ENCODE measurements at places on chromosomes 12 and 14. TPM values are rescaled to one million over a fixed set of nuclear protein-coding genes. Genes with fewer than 3 reads are reported as not detected.

Gene RNASE9
- not detected for total RNA-seq

Gene FAIM2
- total RNA-seq: 1.8 TPM

Gene GCH1
- total RNA-seq: 9.3 TPM

Gene ASB2
- 66.5 TPM for total RNA-seq

Gene PRPH
- total RNA-seq: 0.32 TPM

Gene ACSS3
- 13.5 TPM for total RNA-seq

Gene TAS2R13
- total RNA-seq: 2.5 TPM

Gene TAS2R50
- total RNA-seq: 2.0 TPM

Gene STYX
- 18.7 TPM for total RNA-seq

GRCh38 chr14:33516898-33517436, 433.9 kb downstream of the EGLN3 start:
- no peak for DNase-seq

DNA sequence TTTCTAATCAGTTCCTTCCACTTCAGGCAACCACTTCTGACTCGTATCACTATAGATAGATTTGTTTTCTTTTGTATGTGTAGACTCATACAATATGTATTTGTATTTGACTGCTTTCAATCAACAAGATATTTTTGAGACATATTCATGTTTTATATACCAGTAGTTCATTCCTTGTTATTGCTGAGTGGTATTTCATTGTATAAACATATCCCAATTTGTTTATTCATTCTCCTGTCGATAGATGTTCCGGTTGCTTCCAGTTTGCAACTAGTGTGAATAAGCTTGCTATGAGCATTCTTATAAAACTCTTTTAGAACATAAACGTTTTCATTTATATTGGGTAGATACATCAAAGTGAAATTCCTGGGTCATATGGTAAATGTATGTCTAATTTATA, 119.2 kb downstream of the FIGNL2 start:
- DNase-seq: no peak

DNA sequence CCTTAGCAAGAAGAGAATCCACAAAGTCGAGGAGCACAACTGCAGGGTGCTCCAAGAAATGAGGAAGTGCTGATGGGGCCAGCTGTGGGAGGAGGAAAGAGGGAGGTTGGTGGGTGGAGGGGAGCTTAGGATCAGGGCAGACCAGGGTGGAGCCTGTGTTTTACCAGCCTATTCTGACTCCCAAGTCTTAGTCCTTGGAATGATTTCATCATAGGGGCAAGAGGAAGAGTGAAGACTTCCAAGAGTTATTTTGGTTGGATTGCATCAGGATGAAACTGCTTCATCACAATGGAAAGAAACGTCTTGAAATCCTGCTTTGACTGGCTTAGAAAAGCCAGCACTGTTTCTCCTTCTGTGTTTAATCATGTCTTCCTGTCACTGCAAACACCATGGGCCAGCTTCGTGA, 194.0 kb downstream of the DPF3 start:
- DNase-seq: no peak

DNA sequence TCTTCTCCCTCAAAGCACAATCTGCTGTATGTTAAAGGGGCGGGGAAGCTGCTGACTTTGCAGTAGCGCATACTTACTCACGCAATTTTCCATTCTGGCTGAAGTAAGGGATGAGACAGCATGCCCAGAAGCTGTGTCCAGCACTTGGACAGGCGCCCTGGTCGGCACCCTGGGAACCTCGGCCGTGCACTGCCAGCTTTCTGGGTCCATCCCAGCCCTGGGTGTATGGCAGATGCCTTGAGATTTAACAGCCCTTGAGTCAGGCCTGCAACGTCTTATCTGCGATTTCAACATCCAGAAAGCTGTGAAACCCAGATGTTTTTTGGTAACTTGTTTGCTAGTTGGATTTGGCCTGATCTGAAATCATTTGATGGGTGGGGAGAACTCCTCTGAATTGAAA, 16.1 kb downstream of the EML1 start:
- peak; percentile 92 for DNase-seq

- DNase-seq: no peak
Observed at GRCh38 chr14:56659964-56660551, 80.5 kb downstream of the TMEM260 start.

DNA sequence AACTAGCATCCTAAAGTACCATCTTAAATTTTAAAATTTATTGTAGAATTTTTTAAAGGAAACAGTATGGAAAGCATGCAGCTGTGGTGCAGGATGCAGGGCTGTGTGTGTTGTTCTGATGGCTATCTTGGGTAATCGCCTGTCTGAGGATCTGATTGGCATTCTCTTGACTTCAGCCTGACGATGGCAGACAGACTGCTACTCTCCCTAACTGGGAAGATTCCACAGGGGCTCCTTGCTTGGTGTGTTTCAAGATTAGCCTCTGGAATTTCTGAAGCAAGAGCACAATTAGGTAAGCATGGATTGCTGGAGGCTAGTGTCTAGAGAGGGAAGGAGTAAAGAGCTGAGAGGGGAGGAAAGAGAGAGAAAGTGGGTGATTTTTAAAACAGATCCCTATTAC, 696.8 kb upstream of the LRFN5 start:
- no peak for DNase-seq

- DNase-seq: no peak
Observed at GRCh38 chr14:73794146-73794545, 57.5 kb upstream of the PTGR2 start.

DNA sequence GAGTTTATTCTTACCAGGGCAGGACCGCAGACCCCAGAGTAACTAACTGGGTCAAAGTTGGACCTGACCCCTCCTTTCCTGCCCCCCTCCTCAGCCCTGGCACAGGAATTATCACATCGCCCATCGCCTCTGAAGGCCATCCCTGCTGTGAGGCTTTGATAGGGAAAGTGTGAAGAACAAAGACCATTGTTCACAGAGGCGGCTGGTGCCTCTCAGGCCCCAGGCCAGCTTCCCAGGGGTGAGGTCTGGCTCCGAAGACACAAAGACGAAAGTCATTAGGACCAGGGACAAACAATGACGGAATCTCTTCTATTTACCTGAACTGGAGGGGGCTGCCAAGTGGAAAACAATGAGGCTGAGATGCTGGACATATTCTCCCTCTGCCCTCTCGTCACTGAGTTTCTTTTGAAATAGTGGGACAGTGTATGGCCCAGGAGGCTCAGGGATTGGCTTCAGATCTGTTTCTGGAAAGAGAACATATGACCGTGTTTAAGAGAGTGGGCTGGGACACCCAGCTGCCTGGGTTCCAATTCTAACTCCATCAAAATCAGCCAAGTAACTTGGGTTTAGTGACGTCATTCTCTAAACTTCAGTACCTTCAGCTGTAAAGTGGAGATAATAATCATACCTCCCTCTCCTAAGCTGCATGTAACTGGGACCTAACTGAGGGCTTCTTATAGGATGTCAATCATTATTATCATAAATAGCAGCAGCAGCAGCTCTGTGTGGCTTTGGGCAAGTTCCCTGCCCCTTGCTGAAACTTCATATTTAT, 769.4 kb downstream of the MED13L start:
- DNase-seq: no peak

GRCh38 chr12:16272222-16272621, 5.3 kb downstream of the SLC15A5 start:
- DNase-seq: no peak

GRCh38 chr12:97292588-97292987, 170.0 kb upstream of the RMST start:
- no peak for DNase-seq

DNA sequence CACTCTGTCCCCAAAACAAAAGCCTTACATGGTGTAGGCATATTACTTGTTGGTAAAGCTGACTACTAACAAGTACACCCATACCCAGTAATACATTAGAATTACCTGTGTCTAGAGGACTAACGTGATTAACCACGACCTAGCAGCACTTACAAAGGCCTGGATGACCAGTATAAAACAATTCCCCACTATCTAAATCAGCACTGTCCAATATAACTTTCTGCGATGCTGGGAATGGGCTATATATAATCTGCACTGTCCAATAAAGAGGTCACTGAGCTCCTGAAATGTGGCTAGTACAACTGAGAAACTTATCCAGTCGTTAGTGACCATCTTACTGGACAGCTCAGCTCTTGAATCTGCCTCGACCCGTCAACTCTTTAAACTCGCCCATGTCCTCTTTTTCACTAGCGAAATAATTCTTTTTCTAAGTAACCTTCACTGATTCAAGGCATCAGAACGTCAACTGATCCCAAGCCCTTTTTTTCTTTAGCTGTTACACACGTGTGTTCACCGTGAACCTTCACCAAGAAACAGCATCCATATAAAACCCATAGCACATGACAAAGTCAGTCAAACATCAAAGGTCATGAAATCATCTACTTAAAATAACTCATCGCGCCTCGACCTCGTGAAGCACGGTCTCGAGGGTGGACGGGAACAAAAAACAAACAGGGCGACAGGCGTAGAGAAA, 905 bp upstream of the CIPC start:
- no peak for DNase-seq

DNA sequence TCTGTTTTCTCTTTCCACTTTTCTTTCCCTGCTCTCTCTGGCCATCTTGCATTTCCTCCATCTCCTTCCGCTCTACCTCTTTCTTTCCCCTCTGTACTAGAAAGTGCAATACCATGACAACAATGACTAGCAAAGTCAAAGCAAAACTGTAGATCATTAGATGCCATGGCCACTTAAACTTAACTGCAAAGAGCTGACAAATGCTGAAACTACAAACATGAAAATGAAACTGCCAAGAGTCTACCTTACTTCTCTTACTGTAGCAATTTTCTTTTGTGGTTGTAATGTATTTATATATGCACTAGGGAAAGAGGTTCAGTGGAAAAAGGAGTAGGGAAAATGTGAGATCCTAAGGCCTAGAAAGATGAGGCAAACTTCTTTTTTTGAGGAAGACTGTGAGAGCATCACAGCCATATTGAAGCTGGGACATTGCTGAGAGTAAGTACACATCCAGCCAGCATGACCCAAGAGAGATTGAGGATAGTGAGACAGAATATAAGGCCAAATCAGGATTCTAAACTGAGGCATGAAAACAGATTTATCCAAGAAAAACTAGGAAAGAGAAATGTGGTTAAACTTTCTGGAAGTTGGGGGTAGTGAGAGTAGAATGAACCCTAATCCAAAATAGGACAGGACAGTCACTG, 276.6 kb upstream of the NAV3 start:
- no peak for DNase-seq

DNA sequence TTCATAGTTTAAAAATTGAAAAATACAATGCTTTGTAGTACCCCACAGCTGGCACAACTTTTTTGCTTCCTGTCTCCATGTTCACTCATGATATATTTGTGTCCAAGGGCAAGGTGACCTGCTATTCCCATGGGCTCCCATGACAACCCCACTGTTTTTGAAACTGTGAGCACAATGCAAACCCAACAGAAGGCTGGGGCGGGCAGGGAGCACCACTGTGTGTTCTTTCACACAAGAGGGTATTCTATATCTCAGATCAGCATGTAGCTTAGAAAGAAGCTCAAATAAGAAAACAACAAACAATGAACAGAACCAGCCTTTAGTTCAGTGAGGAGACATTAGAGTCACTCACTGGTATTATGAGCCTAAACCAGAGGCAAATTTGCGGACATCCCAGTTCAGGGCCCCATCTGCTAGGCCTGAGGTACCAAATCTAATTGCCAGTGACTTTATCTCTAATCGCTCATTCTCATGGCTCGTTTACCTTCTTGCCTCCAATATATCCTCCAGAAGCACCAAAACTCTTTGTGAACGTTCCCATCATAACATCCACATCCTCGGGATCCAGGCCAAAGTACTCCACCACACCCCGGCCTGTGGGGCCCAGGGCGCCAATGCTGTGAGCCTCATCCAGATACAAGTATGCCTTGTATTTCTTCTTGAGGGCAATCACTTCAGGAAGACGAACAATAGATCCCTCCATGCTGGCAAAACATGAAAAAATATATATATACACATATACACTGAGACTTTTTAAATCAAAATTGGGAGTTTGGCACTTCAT, 56.4 kb upstream of the ISM2 start:
- DNase-seq: no peak
